ENCODE measurements at places on chromosomes 12 and 14.

GRCh38 chr12:107287436-107288413 is 194.4 kb upstream of the CRY1 start:
- peak; percentile 23 for DNase-seq

- no peak for DNase-seq
Observed at GRCh38 chr12:103748002-103748401, 93.0 kb downstream of the NT5DC3 start.

DNA sequence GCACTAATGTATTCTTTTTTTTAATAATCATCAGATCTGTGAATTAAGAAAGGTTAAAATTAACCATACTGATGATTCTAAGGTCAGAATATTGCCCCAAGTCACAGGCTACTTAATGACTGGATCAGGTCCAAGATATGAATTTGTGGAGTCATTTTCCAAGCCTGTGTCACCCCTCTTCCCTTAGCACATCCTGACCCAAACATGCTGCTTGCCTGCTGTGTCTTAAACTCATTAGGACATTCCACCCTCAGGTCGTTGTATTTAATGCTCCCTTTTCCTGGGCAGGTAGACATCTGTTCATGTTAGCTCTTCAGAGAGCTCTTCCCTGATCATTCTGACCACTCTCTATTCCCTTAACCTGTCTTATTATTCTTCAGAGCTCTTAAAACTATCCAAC is 463.5 kb upstream of the PDE3A start:
- DNase-seq, result no peak

DNA sequence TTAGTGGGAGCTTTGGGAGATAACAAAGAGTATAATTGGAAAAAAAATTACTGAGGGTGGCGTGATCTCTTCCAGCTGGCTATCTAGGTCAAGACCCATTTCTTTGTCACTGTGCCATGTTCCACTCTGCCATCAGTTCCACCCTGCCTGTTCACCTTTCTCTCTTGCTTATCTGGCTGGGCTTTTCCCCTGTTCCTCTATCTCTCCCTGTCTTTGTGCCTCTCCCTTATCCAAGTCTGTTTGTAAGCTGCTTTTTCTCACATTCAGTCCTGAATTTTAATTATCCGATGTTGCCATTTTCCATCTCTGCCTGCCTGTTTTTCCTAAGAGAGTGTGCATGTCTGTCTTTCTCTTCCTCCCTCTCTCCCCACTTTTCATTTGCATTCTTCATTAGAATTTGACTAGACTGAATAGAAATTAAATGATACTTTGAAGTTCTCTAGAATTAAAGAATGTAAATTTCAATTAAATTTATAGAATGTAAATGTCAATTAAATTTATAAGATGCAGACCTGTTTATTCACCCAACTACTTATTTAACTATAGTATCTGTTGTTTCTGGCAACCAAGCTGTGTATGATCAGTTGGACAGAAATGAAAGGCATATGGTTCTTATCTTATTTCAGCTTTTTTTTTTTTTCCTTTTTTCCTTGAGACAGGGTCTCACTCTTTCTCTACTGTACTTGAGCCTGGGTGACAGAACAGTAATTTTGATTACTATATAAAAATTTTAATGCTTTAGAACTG is 40.9 kb upstream of the A2ML1 start:
- no peak for DNase-seq

DNA sequence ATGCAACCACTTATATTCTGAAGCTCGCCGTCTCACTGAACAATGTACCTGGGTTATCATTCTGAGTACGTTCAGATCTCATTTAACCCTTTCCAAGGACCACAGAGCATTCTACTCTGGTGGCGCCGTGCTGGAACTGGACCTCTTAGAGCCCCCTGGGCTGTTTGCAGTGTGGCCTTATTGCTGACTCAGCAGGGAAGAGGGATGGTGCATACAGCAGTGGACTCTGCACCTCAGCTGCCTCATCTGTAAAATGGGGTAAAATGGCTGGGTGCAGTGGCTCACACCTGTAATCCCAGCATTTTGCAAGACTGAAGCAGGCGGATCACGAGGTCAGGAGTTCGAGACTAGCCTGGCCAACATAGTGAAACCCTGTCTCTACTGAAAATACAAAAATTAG is 2.9 kb downstream of the ALDH2 start:
- no peak for DNase-seq

GRCh38 chr14:33914676-33915516 is 36.0 kb downstream of the EGLN3 start:
- no peak for DNase-seq

GRCh38 chr12:130748786-130749185 is 32.7 kb upstream of the RIMBP2 start:
- no peak for DNase-seq

DNA sequence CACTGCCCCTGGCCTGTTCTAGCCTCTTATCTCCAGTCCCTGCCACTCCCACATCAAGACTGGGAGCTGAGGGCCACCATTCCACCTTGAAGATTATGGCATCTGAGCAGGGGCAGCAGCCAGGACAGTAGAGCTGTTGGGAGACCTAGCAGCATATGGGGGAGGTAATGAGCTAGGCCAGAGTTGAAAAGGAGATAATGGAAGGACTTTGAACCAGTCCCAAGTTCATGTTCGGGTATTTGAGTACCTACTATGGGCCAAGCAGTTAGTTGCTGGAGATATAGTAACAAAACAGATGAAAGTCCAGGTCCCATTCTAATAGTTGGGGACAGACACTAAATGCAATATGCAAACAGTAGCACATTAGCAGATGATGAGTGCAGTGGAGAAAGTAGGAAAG is 151.5 kb downstream of the PLXNC1 start:
- no peak for DNase-seq

- no peak for DNase-seq
Observed at GRCh38 chr12:77584860-77585259, 245.8 kb upstream of the NAV3 start.

GRCh38 chr12:3145033-3145432 is 67.9 kb downstream of the TSPAN9 start:
- DNase-seq, result no peak

DNA sequence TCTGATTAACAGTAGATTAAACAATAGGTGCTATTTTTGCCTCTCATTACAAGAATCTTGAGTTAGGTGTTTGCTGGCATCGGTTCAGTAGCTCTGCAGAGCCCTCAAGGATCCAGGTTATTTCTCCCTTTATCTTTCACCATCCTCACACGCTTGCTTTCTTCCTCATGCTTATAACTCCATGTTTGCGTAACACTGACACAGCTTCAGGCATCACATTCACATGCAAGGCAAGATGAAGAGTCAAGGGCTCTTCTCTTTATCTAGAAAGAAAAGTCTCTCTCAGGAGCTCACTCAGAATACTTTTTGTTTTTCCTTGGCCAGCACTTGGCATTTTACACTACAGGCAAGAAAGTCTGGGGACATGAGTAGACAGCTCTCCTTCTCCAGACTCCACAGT is 24.2 kb upstream of the PTHLH start:
- DNase-seq, result no peak

GRCh38 chr12:80411787-80412186 is 32.2 kb upstream of the PTPRQ start:
- DNase-seq, result no peak

GRCh38 chr12:120588948-120589930 is 8.0 kb upstream of the POP5 start:
- no peak for DNase-seq

- DNase-seq, result no peak
Observed at GRCh38 chr14:34472706-34473279, 10.8 kb upstream of the SPTSSA start.

GRCh38 chr12:93244514-93245077 is 133.1 kb upstream of the NUDT4 start:
- DNase-seq, result no peak

DNA sequence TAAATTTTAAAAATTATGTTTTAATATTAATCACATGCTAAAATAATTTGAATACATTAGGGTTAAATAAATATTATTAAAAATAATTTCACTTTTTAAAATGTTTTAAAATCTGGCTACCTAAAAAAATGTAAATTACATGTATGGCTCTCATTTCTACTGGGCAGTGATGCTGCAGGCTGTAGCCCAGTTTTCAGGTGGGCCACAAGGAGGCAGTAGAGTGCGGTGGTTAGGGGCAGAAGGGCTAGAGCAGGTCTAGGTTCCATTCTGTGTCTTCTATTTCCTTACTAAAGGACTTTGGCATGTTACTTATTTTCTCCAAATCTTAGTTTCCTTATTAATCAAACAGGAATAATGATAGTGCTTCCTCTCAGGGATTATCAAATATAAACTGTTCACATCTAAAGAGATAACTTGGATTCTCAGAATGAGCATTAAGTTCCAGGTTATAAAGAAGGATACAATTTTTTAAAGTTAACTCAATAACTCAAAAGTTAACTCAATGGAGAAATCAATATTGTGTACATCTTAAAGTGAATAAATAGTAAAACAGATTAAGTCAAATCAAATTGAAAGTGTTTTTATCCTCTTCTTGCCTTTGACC is 54.9 kb upstream of the OVCH1 start:
- peak; percentile 60 for DNase-seq

DNA sequence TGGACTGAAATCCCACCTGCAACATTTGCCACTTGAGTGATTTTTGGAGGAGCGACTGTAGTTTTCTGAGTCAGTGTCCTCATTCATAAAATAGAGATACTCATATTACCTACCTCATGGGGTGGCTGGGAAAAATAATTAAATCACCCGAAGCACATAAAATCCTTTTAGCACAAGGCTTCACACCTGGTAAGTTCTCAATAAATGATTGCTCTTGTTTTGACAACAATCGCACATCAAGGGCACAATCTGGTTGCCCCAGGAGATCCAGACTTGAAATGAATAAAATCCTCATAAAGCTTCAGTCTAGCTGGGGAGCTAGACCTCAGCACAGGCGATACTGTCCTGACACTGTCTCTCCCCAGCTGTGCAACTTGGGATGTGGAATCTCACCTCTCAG is 76.0 kb upstream of the CCDC60 start:
- DNase-seq, result no peak

DNA sequence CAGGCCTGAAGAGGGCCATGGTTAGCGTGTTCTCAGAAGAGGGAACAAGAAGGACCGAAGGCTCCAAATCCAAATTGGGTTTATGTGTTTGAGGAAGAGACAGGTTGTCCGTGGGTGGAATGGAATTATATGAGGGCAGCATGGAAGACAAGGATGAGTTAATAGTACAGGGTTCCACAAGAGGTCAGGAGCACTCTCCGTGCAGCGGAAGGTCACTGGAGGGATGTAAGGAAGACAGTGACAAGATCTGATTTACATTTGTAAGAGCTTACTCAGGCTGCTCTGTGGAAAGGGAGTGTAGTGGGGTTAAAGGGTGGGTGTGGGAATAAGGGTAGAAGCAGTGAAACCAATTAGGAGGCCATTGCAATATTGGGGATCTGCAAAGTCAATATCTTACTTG is 97.0 kb downstream of the TPH2 start:
- DNase-seq, result no peak

- no peak for DNase-seq
Observed at GRCh38 chr14:68820999-68821683, 28.3 kb upstream of the ZFP36L1 start.

GRCh38 chr12:31742891-31743290 is 14.1 kb upstream of the AMN1 start:
- DNase-seq, result peak; percentile 59
